ENCODE measurements at places on chromosomes 6 and 20.

GRCh38 chr6:15911753-15912504 lies 217.0 kb upstream of the MYLIP start:
- DNase-seq, result no peak

- no peak for DNase-seq
Observed at GRCh38 chr6:143596866-143597265, 80.9 kb upstream of the PHACTR2 start.

DNA sequence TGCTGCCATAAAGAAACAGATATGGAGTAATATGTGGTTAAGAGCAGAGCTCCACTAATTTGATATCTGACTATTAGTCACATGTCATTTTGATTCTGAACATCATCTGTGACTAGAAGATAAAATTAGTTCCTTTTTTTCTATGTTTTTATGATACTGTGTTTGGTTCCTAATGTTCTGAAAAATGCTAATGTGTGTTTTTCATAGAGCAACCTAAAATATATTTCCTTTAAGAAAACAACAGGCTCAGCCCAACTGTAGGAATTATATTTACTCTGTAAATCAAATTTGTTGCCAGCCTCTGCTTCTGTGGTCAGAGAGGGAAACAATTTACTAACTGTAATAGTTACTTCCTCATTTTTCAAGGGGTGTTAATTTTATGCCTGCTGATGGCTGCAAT lies 33.3 kb upstream of the TXLNB start:
- no peak for DNase-seq

DNA sequence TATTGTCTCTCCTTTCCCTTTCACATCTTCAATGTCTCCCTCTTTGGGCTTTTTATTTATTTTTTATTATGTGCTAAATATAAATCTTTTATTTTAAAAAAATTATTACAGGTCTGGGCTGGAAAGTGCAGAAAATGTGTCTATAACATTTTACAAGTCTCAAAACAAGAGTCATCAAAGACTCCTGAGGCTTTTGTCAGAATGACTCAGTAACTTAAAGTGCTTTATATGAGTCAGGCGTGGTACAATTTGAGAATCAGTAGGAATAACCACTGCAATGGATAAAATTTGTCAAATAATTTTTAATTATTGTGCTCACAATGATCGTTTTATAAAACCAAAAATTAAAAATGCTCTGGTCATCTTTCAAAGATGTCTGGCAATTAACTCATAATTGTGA lies 193.9 kb downstream of the MMUT start:
- DNase-seq, result no peak

GRCh38 chr6:18087396-18088165 lies 34.9 kb downstream of the NHLRC1 start:
- DNase-seq, result no peak

DNA sequence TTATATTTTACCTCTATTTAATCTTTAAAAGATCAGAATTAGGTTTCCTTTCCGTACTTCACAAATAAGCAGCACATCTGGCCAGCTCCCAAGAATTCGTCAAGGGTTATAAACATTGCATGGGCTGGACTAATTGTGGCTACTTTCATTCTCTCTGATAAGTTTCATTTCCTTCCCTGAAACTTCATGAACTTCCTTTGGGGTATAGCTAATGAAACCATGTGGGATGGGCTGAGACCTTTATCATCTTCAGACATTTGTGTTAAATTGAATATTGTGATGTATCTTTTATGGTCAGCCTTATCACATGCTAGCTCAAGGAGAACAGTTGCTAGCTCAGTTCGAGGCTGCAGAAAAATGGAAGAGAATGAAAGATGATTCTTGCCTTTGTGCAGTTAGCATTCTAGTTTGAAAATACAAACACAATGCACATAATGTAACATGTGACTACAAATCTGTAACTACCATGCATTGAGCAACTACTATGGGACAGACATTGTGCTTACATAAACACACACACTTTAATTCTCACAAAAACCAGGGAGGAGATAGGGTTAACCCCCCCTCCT lies 1.7 kb upstream of the GMPR start:
- no peak for DNase-seq

GRCh38 chr6:137167702-137168377 lies 5.6 kb downstream of the IL22RA2 start:
- no peak for DNase-seq

All from CD4-positive, alpha-beta T cell treated with Interleukin-6 for 4 hours (primary cell).